ENCODE measurements at places on chromosomes 1 and 21.

DNA sequence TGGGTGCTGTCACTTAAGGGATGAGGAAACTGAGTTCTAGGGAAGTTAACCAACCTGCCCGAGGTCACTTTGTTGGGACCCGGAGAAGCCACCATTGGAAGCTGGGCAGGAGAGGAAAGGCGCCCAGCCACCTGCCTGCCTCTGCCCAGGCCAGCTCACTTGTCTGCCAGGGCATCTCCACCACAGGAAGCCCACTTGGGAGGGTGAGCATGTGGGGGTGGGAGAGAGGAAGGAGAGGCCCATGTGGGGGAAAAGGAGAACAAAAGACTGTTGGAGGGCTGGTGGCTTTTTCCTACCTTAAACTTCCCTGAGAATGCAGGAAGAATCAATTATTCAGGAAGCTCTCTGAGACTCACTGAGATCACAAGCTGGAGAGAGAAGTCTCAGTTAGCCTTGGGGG is 43.8 kb upstream of the SELENON start:
- DNase-seq: no peak

- peak; percentile 72 for DNase-seq
These were observed 1.0 kb upstream of the S100B start for GRCh38 chr21:46605767-46606426.

DNA sequence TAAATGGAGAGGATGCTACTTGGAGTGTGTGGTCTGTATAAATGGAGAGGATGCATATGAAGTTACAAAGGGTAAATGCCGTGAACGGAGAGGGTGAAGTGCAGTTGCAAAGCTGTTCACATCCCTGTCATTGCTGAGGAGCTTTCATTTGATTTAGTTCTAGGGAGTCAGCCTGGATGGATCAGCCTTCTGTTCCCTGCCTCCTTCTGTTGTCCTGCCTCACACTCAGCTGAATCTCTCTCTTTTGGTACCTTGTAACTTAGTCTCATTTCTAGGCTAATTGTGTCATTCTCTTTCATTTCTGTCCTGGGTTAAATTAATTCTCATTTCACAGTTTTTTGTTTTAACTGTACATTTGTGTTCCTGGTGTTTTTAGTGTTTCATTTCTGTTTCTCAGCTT is 133.2 kb upstream of the COL6A1 start:
- no peak for DNase-seq

GRCh38 chr1:68795956-68796355 is 299.1 kb upstream of the DEPDC1 start:
- no peak for DNase-seq

DNA sequence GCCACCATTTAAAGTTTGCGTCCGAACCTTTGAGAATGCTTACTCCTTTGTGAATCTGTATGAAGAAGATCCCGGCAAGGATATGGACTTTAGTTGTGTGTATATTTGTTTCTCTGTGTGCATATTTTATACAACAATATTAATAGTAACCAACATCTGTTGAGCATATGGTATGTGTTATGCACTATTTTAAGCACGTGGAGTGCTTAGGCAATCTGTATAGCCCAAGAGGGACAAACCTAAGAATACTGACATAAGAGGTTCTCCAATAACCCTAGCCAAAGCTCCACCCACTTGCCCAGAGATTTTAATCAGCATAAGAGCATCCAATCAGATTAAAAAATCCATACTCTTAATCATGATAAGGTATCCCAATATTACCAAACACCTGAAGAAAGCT is 92.7 kb downstream of the MAB21L3 start:
- no peak for DNase-seq

DNA sequence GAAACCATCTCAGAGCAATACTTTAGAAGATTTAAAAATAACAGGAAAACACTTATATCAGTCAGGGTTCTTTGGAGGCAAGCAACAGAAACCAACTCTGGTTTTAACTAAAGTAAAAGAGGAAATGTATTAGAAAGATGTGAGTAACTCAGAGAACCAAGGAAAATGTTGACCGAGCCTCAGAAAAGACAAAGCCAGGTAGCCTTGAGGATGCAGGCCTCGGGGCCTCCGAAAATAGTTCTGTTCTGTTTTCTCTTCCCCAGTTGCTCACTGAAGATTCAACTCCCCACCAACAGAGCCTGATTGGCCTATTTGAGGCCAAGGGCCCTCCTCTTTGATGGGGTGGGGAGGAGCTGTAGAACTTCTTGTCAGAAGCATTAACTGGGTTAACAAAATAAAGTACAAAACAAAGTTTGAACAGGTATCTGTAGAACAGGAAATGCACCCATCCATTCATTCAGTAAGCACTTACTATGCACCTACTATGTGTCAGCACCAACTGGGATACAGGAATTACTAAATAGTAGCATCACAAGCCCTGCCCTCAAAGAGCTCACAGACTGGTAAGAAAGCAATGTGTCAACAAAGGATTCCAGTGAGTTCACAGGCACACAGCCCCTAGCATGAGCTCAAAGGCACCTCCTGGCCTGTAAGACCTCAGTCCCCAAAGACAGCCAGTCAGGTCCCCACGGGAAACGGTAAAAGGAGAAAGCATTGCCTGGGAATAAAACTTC is 12.6 kb downstream of the SLAMF8 start:
- DNase-seq: peak; percentile 65

GRCh38 chr1:18646786-18647410 is 16.3 kb downstream of the PAX7 start:
- no peak for DNase-seq

DNA sequence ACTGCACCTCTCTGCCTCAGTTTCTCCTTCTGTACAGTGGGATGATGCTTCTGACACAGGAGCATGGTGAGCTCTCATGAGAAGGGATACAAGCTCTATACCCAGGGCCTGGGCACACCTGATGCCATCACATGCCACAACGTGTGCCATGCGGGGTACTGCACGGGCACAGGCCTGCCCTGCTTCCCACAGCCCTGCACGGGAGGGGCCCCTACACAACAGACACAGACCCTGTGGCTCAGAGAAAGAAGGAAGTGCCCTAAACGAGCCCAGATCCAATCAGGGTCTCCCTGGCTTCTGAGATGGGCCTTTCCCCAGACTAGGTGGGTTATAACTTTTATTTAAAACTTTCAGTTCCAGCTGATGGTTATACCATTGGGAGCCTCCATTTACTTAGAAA is 24.6 kb downstream of the C2CD2 start:
- no peak for DNase-seq

DNA sequence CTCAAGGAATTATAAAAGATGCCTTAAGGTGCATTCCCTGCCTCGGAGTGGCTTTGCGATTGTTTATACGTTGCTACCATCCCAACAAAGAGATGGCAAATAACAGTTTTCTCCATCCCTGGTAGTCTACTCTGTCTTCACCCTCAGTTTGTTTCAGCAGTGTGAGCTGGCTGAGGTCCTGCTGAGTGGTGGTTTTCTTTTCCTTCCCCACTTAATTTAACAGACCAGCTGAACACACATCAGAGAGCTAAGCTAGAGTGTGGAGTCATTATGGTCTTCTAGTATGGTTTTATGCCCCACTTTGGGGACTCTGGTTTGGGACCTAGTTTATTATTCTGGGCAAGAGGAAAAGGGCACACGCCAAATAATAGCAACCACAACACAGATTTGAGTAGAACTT is 2.2 kb downstream of the PIGV start:
- no peak for DNase-seq

- no peak for DNase-seq
These were observed 14.9 kb downstream of the TCP10L start for GRCh38 chr21:32570456-32570855.

- no peak for DNase-seq
These were observed 62.5 kb downstream of the KIAA0040 start for GRCh38 chr1:175129997-175130648.

- no peak for DNase-seq
These were observed 24.8 kb upstream of the MCL1 start for GRCh38 chr1:150604226-150604588.

- DNase-seq: no peak
These were observed 78.1 kb upstream of the COX20 start for GRCh38 chr1:244757091-244757939.

DNA sequence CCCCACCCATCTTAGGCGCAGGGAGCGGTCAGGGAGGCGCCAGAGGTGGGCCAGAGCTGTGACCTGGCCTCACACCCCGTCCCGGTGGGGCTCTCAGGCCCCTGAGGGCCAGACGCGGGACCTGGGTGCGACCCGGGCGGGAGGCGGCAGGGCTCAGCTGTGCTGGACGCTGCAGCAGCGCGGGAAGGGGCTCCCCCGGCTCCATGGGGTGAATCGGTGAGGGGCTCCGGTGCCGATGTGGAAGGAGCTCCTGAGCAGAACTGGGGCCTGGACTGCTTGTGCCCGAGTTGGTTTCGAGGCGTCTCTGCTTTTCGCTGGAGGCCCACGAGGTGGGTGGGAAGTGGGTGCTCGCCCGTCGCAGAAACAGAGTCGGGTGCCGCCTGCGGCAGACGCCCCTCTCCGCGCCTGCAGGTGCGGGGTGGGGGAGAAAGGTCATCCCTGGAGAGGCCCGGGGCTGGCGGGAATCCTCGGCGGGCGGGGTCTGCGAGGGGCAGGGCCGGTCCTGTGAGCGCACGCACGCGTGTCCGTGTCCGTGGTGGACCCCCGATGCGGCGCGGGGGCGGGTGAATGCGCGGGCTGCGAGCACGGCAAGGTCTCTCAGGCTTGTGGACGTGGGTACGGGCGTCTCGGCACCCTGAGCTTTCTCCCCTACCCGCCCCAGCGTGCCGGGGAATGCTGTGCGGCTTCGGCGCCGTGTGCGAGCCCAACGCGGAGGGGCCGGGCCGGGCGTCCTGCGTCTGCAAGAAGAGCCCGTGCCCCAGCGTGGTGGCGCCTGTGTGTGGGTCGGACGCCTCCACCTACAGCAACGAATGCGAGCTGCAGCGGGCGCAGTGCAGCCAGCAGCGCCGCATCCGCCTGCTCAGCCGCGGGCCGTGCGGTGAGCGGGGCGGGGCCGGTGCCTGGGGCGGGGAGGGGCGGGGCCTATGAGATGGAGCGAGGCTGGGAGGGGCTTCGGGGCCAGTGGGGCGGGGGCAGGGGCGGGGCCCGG is 20.4 kb downstream of the AGRN start:
- DNase-seq: peak; percentile 96

GRCh38 chr21:39938086-39938625 is 70.9 kb downstream of the PCP4 start:
- DNase-seq: no peak

DNA sequence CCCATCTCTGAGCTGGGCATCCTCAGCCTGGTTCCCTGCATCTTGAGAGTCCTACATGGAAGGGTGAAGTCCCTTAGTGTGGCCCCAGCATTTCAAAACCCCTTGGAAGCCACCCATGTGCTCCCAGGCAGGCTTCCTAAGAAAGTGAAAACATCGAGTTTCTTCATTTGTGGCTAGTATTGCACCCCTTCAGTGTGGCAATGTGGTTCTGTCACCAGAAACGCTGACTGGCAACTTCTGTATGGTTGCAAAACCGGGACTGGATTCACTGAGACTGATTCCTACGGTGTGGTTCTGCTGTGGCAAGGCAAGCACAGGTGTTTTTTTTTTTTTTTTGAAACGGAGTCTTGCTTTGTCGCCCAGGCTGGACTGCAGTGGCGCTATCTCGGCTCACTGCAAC is 9.0 kb upstream of the IFNGR2 start:
- no peak for DNase-seq

- DNase-seq: no peak
These were observed 35.1 kb downstream of the FRRS1 start for GRCh38 chr1:99731384-99731783.

GRCh38 chr1:30372792-30373433 is 350.5 kb downstream of the MATN1 start:
- no peak for DNase-seq

DNA sequence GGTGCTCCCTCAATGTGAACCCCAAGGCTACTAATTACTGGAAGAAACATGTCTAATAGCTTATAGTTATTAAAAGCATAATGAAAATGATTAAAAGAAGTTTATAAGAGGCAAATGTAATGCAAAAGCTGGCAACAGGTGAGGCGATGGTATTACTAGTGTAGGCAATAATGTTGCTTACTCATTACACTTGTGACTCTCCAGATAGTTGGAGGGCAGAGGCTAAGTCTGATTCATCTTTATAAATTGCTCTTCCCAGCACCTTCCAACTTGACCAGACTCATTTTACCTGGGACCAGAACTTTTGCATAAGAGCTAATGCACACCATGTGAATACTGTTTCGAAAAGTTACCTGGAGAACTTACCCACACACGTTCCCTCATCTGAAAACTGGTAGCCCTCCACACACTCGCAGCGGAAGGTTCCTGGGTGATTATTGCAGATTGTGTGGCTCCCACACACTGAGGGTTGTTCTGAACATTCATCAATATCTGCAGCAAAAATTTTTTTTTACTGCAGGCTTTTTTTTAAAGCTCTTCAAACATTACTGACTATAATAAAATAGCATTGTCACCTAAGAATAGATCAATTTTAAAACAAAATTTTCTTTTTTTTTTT is 48.0 kb downstream of the NID1 start:
- DNase-seq: no peak

- no peak for DNase-seq
These were observed 11.8 kb downstream of the NHLH2 start for GRCh38 chr1:115829023-115829674.

GRCh38 chr1:48061162-48062136 is 64.3 kb upstream of the TRABD2B start:
- DNase-seq: peak; percentile 47

DNA sequence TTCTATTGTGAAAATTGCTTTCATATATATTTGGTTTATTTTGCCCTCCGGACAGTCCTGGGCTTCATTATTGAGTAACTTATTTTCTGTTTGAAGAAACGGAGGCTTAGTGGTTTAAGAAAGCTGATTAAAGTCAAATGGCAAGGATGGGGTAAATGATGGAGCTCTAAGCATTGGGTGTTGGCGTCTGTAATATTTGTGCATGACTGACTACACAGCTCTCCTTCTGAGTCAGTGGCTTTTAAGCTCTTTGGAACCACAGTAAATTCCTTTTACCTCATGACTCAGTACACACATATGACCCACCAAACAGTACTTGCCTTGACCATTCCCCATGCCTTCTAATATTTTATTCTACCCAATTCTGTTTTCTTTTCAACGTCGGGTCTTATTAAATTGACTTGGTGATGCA is 21.0 kb downstream of the B3GALT5 start:
- DNase-seq: no peak

DNA sequence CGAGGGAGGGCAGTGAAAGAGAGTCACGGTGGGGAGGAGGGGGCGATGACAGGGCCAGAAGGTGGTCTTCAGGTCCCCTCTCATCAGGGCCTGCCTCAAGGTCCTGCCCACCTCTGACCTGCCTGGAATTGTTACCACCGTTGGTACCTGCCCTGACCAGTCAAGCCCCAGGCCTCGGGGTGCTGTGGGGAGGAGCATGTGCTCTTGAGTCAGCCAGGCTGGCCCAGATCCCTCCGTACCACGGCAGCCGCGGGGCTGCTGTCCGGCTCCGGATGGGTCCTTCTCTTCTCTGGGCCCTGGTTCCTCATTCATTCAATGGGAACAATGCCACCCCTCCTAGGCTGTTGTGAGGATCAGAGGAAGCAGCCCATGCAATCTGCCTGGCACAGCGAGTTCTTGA is 22.0 kb downstream of the SERINC2 start:
- DNase-seq: no peak

DNA sequence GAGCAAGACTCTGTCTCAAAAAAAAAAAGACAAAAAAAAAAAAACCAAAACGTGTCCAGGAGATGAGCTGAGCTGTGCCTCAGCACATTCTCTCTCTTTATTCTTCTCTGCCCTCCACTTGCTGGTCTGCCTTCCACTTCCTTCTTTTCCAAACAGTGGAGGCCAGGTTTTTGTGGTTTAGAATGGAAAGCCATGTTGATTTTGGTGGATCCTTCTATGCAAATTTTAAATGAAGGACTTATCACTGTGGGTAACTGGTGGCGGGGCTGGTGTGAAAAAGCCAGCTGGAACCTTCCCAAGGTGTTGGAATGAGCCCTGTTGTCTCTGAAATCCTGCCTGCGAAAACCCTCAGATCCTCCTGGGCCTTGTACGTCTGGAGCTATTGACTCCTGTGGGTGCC is 61.9 kb downstream of the PTPRU start:
- DNase-seq: no peak

Measured in GM10248 (cell line).